Activated T-cell treated with anti-CD3 and anti-CD28 coated beads, Interleukin-2, amount 50 U/mL, for 1 hour (primary cell): ENCODE measurements at places on chromosomes 4 and X.

DNA sequence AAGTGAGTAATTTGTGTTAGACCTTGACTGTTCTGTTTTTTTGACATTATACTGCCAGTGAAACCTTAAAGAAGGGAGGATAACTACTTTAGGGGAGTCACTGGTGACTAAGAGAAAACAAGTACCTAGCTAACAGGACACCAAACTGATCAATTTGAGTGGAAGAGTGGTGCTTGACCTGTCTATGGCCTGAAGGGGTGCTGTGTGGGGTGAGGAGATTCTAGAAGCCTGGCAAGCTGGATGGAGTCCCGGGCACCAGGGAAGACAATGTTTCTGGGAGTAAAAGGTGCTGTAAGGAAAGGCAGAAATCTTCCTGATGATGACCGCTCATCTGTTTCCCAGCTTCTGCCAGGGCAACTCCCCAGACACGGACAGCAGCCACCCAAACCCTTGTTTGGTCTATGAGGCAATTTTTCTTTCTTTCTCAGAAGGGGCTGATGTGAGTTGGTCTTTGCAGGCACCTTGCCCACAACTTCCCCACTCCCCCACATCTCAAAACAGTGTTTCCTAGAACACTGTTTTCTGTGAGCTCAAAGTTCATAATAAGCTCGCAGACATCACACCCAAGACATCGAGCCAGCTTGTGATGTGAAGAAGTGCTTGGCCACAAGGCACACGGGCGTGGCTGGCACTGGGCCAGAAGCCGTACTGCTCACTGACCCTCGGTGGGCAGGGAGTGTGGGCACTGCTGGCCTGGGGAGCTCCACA, 4.6 kb downstream of the TXK start:
- DNase-seq: peak; percentile 47

DNA sequence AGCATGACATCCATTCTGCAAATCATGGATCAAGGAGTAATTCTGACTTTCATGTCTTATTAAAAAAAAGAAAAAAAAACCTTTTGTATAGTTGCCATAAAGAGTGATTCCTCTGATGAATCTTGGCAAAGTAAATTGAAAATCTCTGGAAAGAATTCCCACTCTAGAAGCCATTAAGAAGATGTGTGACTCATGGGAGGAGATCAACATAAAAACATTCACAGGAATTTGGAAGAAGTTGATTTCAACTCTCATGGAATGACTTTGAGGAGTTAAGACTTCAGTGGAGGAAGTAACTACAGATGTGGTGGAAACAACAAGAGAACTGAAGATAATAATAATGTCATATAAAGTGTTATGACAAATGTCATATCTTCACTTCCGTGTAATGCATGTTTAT, 204.2 kb downstream of the PABPC4L start:
- no peak for DNase-seq

GRCh38 chr4:135050086-135050717, 848.6 kb upstream of the PABPC4L start:
- DNase-seq: no peak

- no peak for DNase-seq
These were observed 56.6 kb upstream of the DAPP1 start for GRCh38 chr4:99759988-99760387.

DNA sequence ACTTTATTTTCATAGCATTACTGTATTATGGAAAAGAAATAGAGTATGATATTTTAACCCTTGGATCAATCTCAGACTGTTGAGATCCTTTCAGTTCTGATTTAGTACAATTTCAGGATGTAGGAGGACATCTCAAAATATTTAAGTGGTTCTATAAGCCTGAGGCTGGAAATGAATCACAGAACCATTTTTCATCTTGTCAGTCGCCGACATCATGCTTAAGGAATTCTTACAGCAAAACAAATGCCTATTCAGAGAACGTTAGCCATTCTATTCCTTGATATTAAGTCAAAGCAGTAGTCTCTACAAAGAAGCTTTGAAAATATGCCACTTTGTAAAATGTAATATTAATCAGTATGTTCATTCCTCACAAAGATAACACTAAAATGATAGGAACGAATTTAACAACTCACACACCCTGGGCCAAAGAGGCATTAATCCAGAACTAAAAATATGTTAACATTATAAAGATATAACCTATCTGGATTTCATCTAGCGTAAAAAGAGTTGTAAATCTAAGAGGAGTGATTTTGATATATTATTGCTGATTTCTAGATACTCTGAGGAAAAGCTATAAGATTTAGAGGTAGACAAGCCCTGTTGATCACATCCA, 152.0 kb downstream of the GASK1B start:
- no peak for DNase-seq

- DNase-seq: no peak
These were observed 141.8 kb downstream of the TSPAN5 start for GRCh38 chr4:98516441-98517217.

- DNase-seq: no peak
These were observed 17.5 kb downstream of the CXCL13 start for GRCh38 chr4:77623091-77623490.

- DNase-seq: no peak
These were observed 71.0 kb downstream of the UCHL1 start for GRCh38 chr4:41327770-41328169.

DNA sequence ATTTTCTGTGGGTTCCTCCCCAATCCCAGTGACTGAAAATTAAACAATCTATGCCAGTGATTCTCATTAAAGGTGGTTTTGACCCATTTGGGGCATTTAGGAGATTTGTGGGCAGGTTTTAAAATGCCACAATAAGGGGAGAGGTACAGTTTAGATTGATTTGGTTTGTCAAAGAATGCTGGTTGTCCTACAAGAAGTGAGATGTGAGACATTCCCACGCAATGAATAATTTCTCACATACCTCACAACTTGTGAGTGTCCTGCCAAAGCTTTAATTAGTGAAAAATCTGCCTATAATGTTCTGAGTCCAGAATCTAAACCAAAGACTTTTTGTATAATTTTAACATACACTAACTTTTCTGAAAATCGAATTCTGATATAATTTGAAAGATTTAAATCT, 199.4 kb downstream of the MAPK10 start:
- DNase-seq: no peak

DNA sequence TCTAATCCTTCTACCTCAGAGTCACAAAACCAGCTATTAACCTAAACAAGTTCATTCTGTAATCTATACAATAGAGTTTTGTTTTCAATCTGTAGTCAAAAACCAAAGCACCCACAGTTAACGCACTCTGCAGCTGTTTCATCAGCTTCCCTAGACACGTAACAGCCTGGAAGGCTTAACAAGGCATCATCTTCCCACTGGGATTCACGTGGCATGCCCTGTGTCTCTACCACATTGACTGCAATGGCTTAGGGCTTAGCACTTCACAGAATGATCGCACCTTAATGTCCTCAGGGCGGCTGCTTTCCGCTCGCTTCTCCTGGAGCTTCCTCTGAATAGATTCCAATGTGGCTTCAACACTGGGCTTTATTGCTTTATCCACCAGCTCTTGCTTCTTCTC, 49.7 kb upstream of the NAP1L5 start:
- DNase-seq: no peak

- no peak for DNase-seq
These were observed 119.4 kb upstream of the C1GALT1C1 start for GRCh38 chrX:120749141-120749846.

DNA sequence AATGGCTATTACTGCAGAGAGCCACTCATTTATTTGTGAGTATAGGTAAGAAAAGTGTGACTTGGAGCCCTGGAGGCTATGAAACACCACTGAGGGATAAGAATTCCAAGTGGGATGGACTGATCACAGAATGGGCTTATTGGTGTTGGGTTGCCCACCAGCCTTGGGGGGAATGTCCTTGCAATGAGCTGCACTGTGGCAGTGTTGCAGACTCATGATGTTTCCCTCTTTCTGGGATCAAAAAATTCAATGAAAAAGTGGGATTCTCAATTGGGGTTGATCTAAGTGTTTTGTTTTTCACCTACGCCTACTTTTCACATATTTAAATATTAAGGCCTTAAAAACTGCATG, 1024.5 kb upstream of the PCDH10 start:
- DNase-seq: no peak

DNA sequence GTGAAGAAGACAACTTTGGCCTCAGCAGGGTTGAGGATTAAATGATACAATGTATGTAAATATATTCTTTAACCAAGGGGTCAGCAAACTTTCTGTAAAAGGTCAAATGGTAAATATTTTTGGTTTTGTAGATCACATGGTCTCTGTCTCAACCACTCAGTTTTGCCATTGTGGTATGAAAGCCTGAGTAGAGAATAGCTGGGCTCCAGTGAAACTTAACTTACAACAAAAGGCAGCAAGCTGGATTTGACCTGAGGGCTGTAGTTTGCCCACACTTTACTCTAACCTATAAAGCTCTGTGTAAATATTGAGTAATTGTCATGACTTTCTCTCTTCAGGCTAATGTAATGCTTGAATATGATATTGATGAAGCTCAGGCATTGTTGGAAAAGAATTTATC, 19.6 kb downstream of the VBP1 start:
- no peak for DNase-seq

DNA sequence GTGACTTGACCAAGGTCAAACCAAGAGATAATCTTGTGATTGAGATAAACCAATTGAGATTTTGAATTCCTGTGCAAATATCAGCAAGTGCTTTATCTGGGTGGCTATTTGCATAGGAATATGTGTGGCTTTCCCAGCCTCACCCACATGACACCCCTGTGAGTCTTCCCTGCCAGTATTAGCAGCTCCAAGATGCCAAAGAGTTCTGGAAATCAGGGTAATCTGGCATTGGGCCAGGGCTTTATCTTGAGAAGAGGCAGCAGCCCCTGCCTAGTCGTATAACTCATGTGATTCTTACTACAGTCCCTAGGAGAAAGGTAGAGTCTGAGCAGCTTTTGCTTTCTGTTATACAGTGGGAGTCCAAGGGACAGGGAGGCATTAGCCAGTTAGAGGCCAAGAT, 87.7 kb downstream of the RLIM start:
- DNase-seq: no peak

GRCh38 chr4:1851575-1852410, 4.2 kb downstream of the LETM1 start:
- DNase-seq: no peak

- no peak for DNase-seq
These were observed 19.5 kb downstream of the ZAR1 start for GRCh38 chr4:48509543-48509942.

- no peak for DNase-seq
These were observed 34.7 kb upstream of the AREG start for GRCh38 chr4:74410272-74410671.

DNA sequence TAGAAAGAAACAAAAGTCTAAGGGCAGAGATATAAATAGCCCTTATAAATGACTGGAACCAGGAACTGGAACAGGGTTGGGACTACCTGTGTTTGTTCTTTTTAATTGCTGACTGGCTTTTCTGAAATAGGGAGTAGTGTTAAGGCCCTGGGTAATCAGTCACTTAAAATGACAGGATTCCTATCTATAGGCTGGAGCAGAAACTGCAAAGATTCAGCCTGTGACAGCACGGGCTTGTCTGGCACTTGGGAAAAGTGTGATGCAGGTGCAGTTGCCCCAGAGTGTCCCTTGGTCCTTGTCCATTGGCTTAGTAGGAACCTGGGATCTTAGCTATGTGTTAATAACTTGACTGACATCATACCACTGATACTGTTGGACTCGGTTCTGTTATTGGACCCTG, 14.7 kb upstream of the PLAC8 start:
- DNase-seq: no peak

DNA sequence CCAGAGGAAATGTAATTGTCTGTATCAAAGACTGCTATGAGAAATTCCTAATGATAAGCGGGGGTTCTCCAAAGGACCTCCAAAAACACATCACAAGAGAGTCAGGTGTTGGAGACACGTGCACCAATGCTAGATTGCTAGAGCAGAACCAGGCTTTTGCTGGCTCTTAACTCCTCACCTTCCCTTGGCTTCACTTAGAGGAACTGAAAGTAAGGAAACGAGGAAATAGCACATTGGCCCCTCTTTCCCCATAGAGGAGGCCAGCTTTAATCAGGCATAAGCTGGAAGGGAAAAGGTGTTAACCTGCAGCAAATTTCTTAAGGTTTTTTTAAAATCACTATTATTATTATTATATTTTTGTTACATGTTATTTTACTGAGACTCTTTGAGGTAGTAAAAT, 13.6 kb downstream of the OTC start:
- no peak for DNase-seq

DNA sequence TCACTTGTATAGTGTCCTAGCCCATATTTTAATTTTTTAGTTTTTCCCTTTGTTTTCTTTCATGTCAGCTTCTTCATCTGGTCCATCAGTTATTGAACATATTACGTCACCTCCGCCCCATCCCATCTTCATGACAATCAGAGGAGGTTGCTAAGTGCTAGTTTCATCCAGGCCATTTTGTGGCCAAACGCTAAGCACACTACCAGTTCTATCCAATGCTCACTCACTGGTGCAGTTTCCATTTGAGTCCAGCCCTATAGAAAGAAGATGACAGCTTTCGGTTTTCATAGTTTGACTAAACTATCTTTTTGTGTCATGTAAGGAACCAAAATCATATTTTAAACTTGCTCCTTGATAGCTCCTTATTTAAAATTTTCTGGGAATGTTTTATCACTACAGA, 304.2 kb downstream of the TENM3 start:
- no peak for DNase-seq

- no peak for DNase-seq
These were observed 46.8 kb downstream of the EPHA5 start for GRCh38 chr4:65623506-65623905.

- DNase-seq: no peak
These were observed 127.7 kb downstream of the PRKX start for GRCh38 chrX:3585719-3586118.

DNA sequence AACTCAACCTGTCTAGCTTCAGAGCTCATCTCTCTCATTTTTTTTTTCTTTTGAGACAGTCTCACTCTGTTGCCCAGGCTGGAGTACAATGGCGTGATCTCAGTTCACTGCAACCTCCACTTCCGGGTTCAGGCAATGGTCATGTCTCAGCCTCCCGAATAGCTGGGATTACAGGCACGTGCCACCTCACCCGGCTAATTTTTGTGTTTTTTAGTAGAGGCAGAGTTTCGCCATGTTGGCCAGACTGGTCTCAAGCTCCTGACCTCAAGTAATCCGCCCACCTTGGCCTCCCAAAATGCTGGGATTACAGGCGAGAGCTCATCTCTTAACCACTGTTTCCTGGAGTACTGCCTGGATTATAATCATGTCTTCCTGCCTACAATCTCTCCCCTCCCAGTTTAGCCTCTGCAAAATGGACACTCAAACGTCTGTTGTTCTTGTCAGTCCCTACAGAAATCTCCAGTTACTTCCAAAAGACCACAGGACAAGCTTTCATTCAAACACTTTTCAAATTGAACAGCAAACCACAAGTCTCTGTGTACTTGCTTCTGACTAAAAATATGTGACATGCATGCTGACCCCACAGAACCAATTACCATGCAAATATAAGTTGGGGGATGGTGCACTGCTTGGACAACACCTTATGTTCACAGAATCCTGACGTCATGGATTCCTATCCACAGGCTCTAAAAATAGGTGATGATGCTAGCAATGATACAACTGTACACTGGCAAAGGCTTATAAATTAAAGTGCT, 137.2 kb downstream of the SH3KBP1 start:
- no peak for DNase-seq

GRCh38 chr4:54372951-54373350, 143.9 kb downstream of the PDGFRA start:
- DNase-seq: no peak

GRCh38 chr4:133095591-133095990, 53.5 kb upstream of the PCDH10 start:
- DNase-seq: no peak
